Testis (tissue), 5 donors: ENCODE measurements at places on chromosomes 6 and 20. TPM values are rescaled to one million over a fixed set of nuclear protein-coding genes. Genes with fewer than 3 reads are reported as not detected.

ETV7 gene
- total RNA-seq, result 1.3 TPM

DNA sequence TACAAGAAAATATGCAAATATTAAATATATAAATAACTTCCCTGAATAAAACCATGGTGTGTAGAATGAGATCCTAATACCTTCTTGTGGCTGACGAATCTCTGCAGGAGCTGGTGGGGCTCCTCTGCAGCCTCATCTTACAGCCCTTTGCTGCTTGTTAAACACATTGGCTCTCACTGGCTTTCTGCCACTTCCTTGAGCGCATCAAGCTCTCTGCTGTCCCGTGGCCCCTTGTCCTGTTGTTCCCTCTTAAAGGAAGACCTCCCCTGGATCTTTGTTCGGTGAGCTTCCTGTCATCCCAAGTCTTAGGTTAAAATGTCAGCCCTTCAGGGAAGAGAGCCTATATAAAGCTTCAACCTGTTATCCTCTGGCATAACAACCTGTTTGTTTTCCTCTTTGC, 519.6 kb downstream of the DOK5 start:
- no peak overlapping the region for H3K27ac ChIP-seq
- no peaks in the 10 kb centered on the region for H3K36me3 ChIP-seq
- DNase-seq, result no peak
- H3K27me3 ChIP-seq, result no peaks in the 10 kb centered on the region

- no peak overlapping the region for H3K27ac ChIP-seq
- DNase-seq, result no peak
- no peaks in the 10 kb centered on the region for H3K4me1 ChIP-seq
- H3K27me3 ChIP-seq, result no peaks in the 10 kb centered on the region
These were observed 123.4 kb downstream of the MAFB start for GRCh38 chr20:40565682-40566040.

DNA sequence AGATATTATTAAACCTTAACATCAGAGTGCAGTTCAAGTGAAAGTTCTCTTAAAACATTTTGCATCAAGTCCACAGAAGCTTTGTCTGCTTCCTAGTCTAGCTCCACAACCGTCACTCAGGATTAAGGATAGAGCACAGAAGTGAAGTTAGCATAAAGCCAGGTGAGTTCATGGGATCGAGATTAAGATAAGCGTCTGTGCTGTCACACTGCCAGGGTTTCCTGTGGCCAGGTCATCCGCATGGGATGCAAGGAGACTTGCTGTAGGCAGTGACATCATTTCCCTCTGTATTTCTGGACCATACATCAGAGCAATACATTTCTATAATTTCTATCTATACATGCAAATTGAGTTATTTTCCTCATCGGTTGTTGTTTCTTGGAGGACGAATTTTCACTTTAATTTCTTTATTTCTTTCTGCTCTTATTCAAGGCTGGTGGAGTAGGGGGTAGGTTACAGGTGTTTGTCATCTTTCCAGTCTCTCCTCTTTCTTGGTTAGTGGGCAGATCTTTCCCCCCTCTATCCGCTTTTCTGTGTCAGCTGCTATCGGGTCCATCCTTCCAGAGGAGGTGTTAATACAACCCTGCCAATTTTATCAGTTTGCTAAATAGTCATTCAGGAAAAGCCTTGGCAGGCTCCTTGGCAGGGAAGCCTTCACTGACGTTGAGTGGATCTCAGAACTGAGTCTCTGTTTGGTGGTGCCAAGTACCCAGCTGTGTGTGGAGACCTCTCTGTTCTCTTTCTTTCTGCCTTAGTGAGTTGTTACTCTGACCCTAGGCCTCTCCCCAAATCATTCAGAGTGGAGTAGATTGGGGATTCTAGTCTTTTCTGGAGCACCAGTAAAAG, 307.6 kb upstream of the MAP3K7 start:
- DNase-seq, result no peak
- H3K27me3 ChIP-seq, result no peaks in the 10 kb centered on the region
- no peak overlapping the region for H3K27ac ChIP-seq
- no peaks in the 10 kb centered on the region for H3K4me1 ChIP-seq
- H3K36me3 ChIP-seq, result no peaks in the 10 kb centered on the region

- no peaks in the 10 kb centered on the region for H3K36me3 ChIP-seq
- H3K4me3 ChIP-seq, result no peak overlapping the region
- H3K27me3 ChIP-seq, result no peaks in the 10 kb centered on the region
- H3K4me1 ChIP-seq, result peaks cover 5% of the 10 kb centered on the region
- DNase-seq, result no peak
These were observed 1.8 kb upstream of the PEX7 start for GRCh38 chr6:136820561-136820960.

DNA sequence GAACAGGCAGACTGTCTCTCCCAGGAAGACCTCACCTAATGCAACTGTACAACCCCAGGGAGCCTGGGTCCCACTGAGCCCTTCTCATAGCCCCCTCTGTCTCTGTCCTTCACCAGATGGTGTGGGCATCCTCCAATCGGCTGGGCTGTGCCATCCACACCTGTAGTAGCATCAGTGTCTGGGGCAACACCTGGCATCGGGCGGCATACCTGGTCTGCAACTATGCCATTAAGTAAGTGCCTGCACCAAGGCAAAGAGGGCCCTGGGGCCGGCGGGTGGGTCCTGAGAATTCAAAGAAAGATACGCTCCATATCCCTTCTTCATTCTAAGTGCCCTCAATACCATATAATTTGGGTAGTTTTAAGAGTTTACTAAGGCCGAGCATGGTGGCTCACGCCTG, 8.3 kb downstream of the R3HDML start:
- DNase-seq, result no peak
- no peaks in the 10 kb centered on the region for H3K36me3 ChIP-seq
- no peaks in the 10 kb centered on the region for H3K27me3 ChIP-seq
- no peak overlapping the region for H3K4me3 ChIP-seq
- H3K4me1 ChIP-seq, result no peaks in the 10 kb centered on the region

KCNQ5 gene
- 0.43 TPM for total RNA-seq

- no peaks in the 10 kb centered on the region for H3K36me3 ChIP-seq
- no peak overlapping the region for H3K4me3 ChIP-seq
- no peak for DNase-seq
- no peak overlapping the region for H3K27ac ChIP-seq
- no peaks in the 10 kb centered on the region for H3K27me3 ChIP-seq
These were observed 125.0 kb upstream of the DOK5 start for GRCh38 chr20:54350415-54350814.
